ENCODE measurements at places on chromosomes 3 and 15. TPM values are rescaled to one million over a fixed set of nuclear protein-coding genes. Genes with fewer than 3 reads are reported as not detected.

NMB gene
- 1.3 TPM for total RNA-seq

IL17RE gene
- 0.51 TPM for total RNA-seq

FHIT gene
- total RNA-seq, result 10.3 TPM

RFT1 gene
- 41.3 TPM for total RNA-seq

RAD51 gene
- 36.8 TPM for total RNA-seq

DNA sequence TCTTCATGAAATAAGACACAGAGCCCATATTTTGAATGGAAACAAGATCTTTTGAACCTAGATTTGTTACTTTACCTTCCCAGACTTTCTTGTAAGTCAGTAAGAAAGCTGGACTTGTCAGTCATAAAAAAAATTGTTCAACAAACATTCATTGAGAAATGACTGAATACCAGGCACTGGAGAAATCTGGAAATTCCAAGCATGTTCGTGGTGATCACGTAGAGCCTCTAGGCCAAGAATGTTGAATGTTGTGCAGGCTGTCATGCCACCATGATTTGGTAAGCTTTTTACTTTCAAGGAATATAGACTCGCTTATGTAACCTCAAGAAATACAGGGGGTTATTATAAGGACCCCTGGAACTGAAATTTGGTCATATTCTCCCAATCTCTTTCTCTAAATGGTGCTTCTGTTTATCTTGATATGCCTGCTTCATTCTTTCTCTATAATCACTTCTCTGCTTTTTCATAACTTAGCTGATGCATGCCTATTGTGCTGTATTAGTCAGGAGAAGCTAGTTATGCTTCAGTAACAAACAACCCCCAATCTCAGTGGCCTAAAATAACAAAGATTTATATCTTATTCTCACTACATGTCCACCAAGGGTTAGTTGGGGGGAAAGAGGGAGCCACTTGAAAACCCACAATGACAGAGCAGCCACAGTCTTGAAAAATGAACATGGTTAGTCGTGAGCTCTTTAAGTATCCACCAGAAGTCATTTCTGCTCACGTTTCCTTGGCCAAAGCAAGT, 3.4 kb upstream of the TPM1 start:
- DNase-seq, result no peak

GRCh38 chr3:181568248-181568647, 143.5 kb upstream of the SOX2 start:
- no peak for DNase-seq

DNA sequence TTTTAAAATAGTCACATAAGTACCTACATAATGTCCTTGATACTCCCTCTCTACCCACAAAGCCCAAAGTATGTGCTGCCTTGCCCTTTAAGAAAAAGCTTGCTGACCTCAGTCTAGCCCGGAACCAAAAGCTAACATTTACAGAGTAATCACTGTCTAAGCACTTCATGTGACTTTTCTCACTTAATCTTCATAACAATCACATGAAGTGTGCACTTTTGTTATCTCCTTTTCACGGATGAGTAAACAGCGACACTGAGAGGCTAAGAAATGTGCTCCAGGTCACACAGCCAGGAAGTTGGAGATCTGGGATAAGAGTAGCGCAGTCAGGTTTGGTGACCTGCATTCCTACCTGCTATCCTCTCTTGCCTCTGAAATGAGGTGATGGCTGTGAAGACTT, 194.0 kb downstream of the ITPR1 start:
- DNase-seq, result no peak

- no peak for DNase-seq
These were observed 26.6 kb downstream of the SRPRB start for GRCh38 chr3:133831966-133832801.

DNA sequence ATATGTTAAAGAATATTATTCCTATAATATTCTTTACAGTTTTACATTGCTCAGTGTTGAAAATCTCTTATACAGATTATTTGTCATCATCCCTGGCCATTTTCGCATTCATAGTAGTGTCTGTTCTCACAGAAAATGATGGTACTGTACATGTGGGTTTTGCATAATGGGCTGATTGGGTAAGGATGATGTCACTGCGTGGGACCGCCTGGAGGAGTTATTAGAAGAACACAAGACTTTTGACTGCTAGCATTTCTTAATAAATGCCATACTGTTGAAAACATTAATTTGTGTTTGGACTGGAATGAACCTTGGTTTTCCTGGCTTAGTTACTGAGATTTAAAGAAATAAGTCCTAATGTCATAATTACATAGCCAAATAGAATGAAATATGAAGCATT, 20.3 kb downstream of the LRCH3 start:
- DNase-seq, result no peak

DNA sequence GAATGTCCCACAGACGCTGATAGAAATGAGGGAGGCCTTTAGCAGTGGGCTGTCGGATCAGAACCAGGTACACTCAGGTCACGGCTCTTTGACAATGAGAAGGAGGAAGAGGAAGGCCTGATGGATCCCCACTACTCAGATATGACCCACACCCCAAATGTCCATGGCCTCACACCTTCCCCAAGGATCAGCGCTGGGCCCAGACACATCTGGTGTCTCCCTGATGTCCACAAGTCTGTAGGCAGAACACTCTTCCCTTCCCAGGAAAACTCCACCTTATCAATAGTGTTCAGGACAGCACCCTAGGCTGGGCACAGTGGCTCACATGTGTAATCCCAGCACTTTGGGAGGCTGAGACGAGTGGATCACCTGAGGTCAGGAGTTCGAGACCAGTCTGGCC, 33.3 kb upstream of the SFMBT1 start:
- DNase-seq, result no peak

DNA sequence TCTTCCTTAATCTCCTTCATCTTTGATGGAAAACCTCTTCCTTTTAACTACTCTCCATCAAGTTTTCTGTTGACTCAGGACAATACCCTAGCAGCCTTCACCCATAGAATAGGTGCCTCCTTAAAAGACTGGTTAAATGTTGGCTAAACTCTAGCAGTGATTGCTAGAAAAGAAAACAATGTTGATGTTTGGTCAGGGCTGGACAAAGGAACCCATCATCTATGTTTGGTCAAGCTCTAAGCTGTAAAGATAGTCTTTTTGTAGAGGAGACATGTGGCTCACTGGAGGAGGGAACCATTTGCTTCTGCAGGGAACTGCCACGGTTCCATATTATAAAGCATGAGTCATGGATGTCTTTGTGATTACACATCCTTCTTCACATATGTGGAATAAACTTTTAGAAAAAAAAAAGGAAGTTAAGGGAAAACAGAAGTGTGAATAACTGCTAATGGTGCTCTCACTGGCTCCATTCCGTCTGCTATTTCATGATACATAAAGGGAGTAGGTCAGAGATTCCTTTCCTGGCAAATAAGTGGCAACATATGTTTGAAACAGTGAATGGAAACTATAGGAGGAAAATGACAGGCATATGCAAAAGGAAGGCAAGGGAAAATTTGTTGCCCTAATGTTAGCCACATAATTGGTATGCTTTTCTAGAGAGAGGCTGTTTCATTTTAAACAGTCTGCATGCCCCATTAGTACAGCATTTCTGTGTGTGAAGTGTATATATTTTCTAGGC, 78.2 kb downstream of the CMSS1 start:
- no peak for DNase-seq

DNA sequence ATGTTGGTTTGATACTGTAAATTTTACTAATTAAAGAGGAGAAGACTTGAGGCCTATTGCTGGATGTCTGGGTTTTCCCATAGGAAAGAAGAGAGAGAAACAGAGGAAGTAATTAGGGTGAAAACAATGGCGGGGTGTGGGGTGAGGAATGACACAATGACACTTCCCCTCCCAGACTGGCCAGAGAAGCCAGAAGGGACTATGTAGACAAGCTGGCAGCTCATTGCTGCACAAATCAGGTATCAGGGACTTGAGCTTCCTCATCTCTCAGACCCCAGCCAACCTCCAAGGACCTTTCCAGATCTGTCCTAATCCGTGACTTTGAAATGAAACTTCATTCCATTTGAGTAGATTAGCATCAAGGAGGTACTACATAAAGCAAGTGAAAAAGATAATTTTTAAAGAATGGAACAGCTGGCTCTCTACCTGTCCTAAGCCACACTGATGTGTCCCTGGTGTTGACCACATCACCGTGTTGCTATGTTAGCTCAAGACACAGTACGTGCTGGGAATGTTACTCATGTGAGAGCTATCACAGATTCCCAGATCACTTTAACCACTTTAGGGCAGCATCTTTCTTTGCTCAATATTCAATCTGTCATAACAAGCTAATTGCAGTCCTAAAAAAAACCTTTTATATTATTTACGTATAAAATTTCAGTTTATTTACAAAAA, 22.2 kb downstream of the TMEM212 start:
- DNase-seq, result no peak

- no peak for DNase-seq
These were observed 332.3 kb downstream of the THSD4 start for GRCh38 chr15:71447328-71448250.

DNA sequence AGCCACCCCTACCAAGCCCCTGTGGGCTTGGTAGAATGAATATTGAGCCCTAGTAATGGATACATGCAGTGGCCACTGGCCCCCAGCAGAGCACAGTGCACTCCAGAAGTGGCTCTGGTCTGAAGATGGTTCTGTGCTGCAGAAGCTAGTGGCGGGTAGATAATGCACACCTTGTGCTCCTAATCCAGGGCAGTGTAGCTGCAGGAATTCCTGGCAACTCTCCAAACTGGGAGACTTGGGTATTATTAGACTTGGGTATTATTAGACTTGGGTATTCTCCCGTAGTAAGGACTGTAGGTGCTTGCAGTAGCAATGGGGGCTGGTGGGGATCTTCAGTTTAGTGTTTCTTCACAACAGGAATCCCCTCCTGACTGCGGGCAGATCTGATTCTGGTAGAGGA, 34.7 kb downstream of the NUSAP1 start:
- no peak for DNase-seq

- DNase-seq, result no peak
These were observed 92.6 kb upstream of the STT3B start for GRCh38 chr3:31439890-31440750.

- DNase-seq, result no peak
These were observed 265.1 kb downstream of the TJP1 start for GRCh38 chr15:29557171-29557570.

DNA sequence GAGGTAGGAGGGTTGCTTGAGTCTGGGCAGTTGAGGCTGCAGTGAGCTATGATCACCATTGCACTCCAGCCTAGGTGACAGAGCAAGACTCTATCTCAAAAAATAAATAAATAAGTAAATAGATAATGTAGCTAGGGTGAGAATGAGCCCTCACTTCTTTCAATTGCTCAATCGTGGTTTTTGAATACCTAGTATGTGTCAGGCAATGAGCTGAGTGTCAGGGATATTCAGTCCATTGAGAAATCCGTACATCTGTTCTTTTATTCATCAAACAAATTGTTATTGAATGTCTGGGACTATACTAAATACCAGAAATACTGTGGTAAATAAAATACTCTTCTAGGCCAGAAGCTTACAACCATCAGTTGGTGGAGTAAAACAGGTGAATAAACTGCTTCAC, 6.2 kb upstream of the ZNF148 start:
- DNase-seq, result no peak

GRCh38 chr15:62549345-62549970, 384.4 kb upstream of the C2CD4B start:
- no peak for DNase-seq

- DNase-seq, result peak; percentile 82
These were observed 65.4 kb upstream of the XCR1 start for GRCh38 chr3:46092702-46093080.

GRCh38 chr3:55128225-55128823, 200.5 kb upstream of the LRTM1 start:
- DNase-seq, result no peak

- DNase-seq, result no peak
These were observed 9.3 kb downstream of the MAGI1 start for GRCh38 chr3:66029443-66029842.

DNA sequence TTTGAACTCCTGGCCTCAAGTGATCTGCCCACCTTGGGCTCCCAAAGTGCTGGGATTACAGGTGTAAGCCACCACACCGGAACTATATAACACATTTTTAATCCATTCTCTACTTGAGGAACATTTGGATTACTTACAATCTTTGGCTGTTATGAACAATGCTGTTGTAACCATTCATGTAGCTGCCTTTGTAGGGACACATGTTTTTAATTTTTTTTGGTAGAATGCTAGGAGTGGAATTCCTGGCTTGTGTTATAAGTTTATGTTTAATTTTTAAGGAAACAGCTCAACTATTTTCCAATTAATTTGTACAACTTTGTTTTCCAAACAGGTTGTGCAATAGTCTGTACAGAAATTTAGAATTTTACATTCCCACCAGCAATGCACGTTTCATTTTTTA, 51.7 kb downstream of the GPR149 start:
- no peak for DNase-seq

GRCh38 chr15:76217029-76217881, 94.0 kb downstream of the ETFA start:
- DNase-seq, result no peak

DNA sequence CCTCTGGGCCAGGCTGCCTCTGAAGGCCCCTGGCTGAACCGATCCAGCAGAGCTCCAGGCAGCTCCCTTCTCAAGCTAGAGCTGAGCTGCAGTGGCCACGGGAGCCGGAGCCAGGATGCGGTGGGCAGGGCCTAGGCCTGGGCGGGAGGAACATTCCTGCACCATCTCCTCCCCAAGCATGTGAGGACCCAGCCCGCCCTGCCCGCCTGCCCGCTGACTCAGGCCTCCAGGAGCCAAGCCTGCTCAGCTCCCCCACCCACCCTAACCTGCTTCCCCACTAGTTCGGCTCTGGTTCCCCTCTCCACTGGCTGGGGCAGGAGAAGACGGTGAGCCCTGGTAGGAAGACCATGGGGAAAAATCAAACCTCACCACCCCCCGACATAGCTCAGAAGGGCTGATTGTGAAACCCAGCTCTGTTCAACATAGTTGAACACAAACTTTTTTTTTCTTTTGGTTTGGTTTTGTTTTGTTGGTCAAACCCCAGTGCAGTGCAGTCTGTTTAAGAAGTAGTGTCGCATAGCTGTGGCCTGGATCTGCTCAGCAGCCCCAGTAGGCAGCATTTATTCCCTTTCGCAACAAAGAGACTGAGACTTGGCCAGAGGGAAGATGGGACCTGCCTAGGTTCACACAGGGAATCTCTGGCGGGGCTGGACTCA, 13.5 kb downstream of the SNX33 start:
- DNase-seq, result no peak

GRCh38 chr15:62903437-62903836, 139.1 kb upstream of the TPM1 start:
- no peak for DNase-seq

All from GM12878 (cell line).